ENCODE measurements at places on chromosomes 5 and 9. TPM values are rescaled to one million over a fixed set of nuclear protein-coding genes. Genes with fewer than 3 reads are reported as not detected.

Gene MPDZ
- total RNA-seq = 26.8 TPM

Gene GAPVD1
- 66.7 TPM for total RNA-seq

Gene MYOZ3
- total RNA-seq = 0.39 TPM

Gene BRINP1
- total RNA-seq = 4.0 TPM

Gene OGN
- 4.0 TPM for total RNA-seq

Gene ENTPD2
- total RNA-seq = not detected

Gene HSDL2
- total RNA-seq = 58.1 TPM

Gene LECT2
- not detected for total RNA-seq

Gene BTF3
- total RNA-seq = 261 TPM

Gene PSD2
- under 0.01 TPM for total RNA-seq

Gene TEK
- total RNA-seq = 0.73 TPM

Gene IRX2
- 9.6 TPM for total RNA-seq

Gene OR13C8
- total RNA-seq = not detected

Gene PRDM9
- not detected for total RNA-seq

Gene PCDHB5
- under 0.01 TPM for total RNA-seq

Gene SV2C
- not detected for total RNA-seq

Gene KLF9
- total RNA-seq = 76.4 TPM

Gene PTCH1
- 6.6 TPM for total RNA-seq

Gene LHX3
- not detected for total RNA-seq

Gene TMEM245
- 29.8 TPM for total RNA-seq

Gene PTPRD
- total RNA-seq = 18.4 TPM

Gene TEX48
- total RNA-seq = not detected

Gene IL4
- not detected for total RNA-seq

Gene PCSK1
- 0.20 TPM for total RNA-seq

Gene GABRG2
- total RNA-seq = not detected

Gene NOP16
- 22.3 TPM for total RNA-seq

Gene FAT2
- total RNA-seq = under 0.01 TPM

Gene SERINC5
- total RNA-seq = 12.1 TPM

Gene UNC5A
- under 0.01 TPM for total RNA-seq

Gene SEMA5A
- total RNA-seq = 11.0 TPM

Gene OTULINL
- 0.37 TPM for total RNA-seq
